ENCODE measurements at places on chromosomes 4 and X.

- no peak for DNase-seq
These were observed 89.0 kb downstream of the TRAPPC11 start for GRCh38 chr4:183747931-183748670.

DNA sequence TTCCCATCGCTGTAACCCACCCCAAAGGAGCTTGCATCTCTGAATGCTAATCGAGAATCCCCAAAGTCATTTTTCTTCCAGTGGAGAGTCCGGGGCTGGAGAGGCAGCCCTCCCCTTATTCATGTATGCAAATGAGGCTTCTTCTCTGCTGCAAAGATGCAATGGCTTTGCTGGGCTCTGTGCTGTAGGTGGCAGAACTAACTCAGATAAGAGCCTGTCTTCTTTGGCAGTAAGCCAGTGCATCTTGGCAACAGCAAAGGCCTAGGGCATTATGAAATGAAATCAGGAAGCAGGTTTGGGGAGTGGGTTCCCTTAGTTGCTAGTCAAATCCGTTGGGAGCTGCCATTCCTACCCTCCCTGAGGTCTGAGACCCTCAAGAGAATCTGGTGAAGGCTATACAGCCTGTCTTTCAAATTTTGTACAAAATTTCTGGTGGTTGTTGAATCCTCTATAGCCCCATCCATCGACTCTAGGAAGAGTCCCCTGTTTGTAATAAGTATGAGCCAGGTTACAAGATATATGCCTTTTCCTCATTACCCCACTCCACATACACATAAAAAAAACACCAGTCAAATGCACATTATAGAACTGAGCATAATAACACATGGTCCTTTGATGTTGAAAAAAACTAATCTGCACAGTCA lies 290.6 kb upstream of the TAPT1 start:
- DNase-seq: no peak

- DNase-seq: no peak
These were observed 45.7 kb downstream of the TRIM61 start for GRCh38 chr4:164931551-164932324.

- no peak for DNase-seq
These were observed 408.5 kb downstream of the GLUD2 start for GRCh38 chrX:121455890-121456289.

GRCh38 chrX:70436343-70436742 lies 8.3 kb upstream of the DLG3 start:
- DNase-seq: no peak

DNA sequence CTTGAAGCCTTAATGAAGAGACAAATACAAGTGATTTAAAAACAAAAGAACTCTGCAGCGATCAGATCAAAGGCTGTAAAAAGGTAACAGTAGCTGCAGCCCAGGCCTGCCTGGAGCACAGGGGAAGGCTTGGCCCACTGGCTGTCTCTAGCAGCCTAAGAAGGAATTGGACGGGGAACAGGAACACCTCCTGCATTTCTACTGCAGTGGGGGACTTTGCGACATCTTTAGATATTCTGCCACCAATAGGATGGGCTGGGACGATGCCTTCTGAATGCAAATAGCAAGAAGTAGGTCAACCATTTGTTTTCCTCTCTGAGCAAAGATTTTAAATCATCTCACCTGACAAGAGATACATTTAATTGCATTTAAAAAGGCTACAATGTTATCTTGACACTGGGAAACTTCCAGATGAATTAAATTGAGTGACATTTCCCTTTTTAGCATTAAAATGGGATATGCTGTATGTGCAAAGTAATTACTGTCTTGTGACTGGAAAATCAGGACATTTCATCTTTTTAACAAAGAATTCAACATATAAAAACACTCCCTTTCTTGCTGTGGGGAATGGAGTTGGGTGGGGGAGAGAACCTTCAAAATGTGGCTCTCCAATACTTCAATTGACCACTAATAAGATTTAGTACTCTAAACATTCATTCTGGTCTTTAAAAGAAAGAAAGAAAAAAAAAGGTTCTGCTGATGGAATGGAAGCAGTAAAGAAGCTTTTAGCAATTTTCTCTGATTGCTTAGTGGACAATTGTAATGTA lies 70.0 kb downstream of the NYX start:
- no peak for DNase-seq

- no peak for DNase-seq
These were observed 128.8 kb downstream of the RAB28 start for GRCh38 chr4:13355111-13355880.

- DNase-seq: no peak
These were observed 13.7 kb upstream of the AREG start for GRCh38 chr4:74431113-74431826.

DNA sequence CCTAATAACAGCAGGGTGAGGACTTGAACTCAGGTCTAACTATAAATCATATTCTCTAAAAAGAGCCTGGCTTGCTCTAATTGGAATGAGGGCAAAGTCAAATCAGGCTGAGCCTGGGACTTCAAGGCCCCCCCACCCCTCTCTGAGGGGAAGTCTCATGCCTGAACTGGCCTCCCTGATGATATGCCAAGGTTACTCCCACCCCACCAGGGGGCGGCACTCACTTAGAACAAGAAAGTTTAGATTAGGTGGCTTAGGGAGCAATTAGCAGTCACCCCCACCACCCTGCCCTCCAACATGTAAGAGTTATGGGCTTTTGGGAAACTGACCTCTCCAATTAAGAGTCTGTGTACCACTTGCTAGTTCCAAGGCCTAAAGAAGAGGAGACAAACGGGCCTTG lies 2.7 kb downstream of the FOXO4 start:
- no peak for DNase-seq

GRCh38 chrX:53481816-53482465 lies 47.8 kb upstream of the HSD17B10 start:
- DNase-seq: no peak

DNA sequence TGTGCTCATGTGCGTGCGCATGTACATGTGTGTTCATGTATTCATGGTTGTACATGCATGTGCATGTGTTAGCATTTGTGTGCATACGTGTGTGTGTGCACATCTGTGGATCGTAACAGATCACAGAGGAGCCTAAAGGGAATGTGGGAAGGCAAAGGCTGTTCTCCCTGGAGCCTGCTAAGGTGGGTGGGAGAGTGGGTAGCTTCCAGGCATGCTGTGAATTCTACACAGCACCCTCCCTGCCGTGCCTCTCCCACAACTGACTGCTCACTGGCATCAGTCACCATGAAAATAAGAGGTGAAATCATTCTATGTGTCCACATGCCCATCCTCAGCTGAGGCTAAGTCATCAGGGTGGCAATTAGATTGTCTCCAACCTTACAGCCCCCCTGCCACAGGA lies 600.9 kb downstream of the MID1IP1 start:
- no peak for DNase-seq

GRCh38 chrX:11609109-11609508 lies 56.6 kb downstream of the ARHGAP6 start:
- DNase-seq: no peak

GRCh38 chr4:125620066-125620860 lies 305.5 kb downstream of the FAT4 start:
- DNase-seq: no peak

- no peak for DNase-seq
These were observed 189.0 kb downstream of the AASDH start for GRCh38 chr4:56198265-56198664.

- no peak for DNase-seq
These were observed 177.9 kb upstream of the TENM3 start for GRCh38 chr4:182065255-182065654.

DNA sequence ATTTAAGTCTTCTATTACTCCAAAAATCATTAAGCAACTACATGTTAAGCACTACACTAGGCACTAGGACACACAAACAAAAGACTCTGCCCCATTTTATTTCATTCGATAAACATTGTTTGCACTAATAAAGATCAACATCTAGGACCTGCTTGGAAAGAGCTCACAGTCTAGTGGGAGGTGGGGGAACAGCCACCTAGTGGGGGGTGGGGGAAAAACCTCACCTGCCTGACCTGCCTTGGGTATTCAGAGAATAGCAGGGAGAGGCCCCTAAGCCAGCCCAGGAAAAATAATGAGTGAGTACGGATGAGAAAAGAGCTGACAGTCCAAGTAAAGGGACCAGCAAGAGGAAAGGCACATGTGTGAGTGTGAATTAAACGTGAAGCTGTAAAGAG lies 52.2 kb downstream of the PRDM5 start:
- DNase-seq: no peak

- DNase-seq: no peak
These were observed 6.6 kb upstream of the ENOX2 start for GRCh38 chrX:130909469-130910136.

- DNase-seq: no peak
These were observed 123.9 kb downstream of the KDR start for GRCh38 chr4:55001538-55001937.

DNA sequence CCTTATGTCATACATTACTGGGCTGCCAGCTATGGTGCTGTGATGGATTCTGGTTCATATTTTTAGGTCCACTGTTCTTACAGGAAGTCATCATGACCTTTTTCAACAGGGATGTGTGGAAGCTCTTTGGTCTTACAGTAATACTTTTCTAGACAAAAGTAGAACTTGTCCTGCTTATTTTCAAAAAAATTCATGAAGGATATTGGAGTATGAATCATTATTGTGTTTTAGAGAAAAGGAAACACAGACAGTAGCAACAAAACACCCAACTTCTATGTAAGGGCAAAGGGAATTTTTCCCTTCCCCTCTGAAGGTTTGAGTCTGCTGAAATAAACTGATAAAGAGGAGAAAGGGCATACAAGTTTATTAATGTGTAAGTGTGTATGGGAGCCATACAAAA lies 54.7 kb upstream of the FAM9C start:
- no peak for DNase-seq

DNA sequence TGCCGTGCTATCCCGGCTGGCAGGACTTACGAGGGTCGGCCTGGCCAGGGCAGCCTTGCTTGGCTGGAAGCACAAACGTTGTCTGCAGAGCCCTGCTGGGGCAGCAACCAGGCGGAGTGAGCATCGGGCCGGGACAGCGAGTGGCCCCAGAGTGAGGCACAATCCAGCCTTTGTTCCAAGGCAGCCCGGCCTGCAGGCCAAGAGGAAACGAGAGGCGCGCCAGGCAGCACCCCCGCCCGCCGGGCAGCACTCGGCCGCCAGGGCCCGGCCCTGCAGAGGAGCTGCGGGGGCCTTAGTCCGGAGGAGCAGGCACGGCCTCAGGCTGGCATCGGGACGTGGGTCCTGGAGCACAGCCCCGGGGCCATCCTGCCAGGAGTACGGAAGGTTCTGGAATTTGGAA lies 24.1 kb downstream of the FGFRL1 start:
- no peak for DNase-seq
